ENCODE measurements at places on chromosomes 12 and 14.

DNA sequence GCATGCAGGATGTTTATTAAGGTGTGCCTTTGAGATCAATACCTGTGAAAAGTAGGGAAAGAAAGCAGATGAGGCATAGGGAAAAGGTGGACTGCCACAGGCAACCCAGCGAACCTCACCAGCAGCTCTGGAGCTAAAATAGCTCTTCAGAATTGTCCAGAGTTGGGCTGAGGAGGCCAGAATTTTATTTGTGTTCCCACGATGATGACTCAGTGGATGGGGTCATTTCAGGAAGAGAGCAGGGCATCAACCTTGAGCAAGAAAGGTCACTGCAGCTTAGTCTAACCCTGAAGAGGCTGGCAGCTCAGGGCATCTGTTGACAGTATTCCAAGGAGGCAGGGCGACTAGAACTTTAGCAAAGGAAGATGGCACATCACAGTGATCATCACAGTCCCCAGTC lies 696.1 kb downstream of the DIO2 start:
- DNase-seq, result peak; percentile 41

DNA sequence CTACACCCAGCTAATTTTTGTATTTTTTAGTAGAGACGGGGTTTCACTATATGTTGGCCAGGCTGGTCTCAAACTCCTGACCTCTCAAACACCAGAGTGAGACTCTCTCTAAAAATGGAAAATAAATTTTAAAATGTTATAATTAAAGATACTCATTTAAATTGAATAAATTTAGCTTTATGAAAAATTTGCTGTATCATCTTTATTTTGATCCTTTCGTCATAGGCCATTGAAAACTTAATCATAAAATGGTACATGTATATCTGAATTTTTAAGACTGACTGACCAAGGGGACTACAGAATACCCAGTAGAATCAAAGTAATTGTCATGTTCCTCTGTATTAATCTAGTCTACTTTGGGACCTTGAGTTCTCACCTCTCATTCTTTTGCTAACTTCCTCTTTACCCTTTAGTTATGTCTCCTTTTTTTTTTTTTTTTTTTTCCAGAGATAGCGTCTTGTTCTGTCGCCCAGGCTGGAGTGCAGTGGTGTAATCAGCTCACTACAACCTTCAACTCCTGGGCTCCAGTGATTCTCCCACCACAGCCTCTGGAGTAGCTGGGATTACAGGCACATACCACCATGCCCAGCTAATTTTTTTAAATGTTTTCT lies 9.5 kb downstream of the RAB5B start:
- DNase-seq, result no peak

DNA sequence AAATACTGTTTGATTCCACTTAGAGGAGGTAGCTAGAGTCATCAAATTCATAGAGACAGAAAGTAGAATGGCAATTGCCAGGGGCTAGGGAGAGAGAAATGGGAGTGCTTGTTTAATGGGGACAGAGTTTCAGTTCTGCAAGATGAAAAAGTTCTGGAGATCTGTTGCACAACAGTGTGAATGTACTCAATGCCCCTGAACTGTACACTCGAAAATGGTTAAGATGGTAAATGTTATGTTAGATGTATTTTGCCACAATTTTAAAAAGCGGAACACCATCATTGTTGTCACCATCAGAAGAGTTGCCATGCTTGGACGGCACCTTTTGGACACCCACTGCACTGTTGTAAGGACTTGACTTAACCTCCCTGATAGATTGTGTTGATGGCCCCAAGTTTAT lies 106.9 kb downstream of the SCARB1 start:
- no peak for DNase-seq

DNA sequence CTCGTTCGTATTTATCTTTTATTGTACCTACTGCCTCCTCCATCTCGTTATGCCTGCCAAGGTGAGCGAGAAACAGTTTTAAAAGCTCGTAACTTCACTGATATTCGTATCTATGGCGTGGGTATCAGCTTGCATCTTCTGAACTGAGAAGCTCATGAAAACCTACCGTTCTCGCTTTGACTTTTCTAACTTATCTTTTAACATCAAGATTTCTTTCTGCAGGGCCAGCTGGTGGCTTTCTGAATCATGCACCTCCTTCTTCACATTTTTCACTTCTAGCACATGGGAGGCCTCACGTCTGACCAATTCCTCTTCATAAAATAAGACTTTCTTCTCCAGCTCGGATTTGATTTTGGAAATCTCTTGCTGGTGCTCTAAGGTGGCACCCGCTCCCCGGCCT lies 45.8 kb downstream of the AMN start:
- DNase-seq, result no peak

GRCh38 chr12:52083638-52083996 lies 4.1 kb downstream of the SMIM41 start:
- no peak for DNase-seq

DNA sequence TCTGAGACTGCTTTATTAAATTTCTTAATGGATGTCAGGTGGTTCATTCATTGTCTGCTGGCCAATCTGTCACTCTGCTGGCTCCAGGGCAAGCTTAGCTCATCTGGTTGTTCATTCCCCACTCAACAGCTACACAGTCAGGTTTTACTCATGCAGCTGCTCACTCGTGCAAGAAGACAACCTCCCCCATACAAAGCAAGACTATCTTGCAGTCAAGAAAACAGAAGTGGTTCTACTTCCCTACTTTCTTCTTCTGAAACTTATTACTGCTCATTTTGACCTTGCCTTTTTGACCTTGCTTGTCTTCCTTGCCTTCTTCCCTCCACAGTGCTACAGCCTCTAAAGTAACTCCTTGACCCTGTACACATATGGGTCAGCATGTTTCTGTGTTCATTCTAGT lies 277.9 kb downstream of the SSPN start:
- no peak for DNase-seq

All from choroid plexus epithelial cell (primary cell).